ENCODE measurements at places on chromosomes 3 and 15.

DNA sequence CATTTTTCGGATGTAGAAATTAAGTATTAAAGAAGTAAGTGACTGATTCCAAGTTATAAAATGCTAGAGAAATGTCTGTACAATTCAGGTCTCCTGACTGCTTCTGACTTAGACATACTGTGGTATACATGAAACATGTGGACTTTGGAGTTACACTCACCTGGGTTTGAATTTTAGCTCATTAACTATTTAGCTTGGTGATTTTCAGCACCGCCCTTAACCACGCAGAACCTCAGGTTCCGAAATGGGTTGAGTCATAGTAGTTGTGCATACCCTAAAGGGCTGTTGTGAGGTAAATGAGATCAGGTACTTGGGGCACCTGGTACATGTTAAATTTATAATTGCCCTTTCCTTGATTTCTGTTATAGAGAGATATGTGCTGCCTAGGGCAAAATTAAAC is 32.9 kb upstream of the UTS2B start:
- DNase-seq = no peak

DNA sequence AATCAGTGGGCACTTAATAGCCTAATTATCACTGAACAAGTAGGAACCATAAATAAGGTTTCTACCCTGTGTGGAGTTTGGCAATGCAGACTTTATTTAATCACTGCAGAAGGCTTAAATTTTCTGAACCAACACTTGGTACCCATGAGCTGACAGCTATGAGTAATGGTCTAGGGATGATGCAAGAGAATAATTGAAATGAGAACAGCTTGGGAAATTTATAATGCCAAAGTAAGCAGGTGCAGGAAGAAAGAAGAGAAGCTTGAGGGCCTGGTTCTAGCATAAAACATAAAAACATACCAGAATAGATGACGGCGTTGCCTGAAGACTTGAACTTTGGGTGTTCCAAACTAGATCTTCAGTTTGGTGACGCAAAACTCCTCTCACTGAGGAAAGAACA is 67.0 kb downstream of the IMPG2 start:
- no peak for DNase-seq

DNA sequence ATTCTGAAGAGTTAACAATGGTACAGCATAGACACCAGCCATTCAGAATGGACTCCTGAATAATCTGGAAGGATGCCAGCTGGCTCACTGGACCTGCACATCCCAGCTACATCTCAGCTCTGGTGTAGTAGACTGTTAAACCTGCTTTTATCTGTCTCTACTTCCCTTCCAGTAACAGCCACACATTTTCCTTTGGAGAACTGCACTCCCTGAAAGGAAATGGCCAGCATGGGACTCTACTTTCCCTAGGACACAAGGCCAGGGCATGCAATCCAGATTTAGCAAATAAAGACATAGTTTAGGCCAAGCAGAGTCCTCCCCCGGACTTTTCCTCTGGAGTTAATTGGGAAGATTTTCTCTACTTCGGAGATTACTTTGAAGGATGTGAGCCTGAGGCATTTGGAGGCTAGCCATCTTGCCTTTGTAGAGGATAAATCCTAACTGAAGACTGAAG is 82.7 kb upstream of the TCF12 start:
- no peak for DNase-seq

DNA sequence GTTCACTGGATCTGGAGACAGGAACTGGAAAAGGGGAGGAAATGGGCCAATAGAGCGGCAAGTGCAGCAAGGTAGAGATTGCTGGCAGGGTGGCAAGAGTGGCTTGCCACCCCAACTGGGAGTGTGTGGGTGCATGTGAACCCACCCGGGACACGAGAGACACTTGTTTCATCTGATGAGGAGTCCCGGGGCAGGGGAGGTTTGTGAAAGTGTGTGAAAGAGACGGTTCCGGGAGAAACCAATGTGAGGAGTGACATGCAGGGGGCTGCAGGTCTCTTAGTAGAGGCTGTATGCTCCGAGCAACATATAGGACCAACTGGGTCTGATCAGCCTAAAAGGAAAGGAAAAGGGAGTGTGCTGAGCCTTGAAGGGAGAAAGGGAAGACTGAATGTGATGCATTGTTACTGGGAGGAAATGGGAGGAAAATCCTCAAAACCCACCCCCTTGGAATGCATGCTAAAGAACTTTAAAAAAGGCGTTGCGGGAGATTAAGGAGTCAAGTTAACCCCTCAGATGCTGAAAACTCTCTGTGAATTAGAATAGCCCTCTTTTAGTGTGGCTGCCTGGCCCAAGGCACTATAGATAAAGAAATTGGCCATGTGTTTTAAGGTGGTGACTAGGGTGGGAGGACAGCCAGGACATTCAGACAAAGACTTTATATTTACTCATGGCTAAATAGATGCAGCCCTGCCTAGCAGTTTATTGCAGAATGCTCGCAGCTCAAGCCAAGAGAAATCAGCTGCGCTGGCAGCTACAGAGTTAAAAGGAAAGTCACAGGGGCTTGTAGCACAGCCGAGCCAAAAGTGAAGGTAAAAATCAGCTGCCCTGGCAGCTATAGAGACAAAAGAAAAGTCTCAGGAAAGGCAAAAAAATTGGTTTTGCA is 9.1 kb upstream of the SLC9C1 start:
- DNase-seq = no peak

- no peak for DNase-seq
These were observed 232.4 kb downstream of the NAALADL2 start for GRCh38 chr3:175091426-175092114.

DNA sequence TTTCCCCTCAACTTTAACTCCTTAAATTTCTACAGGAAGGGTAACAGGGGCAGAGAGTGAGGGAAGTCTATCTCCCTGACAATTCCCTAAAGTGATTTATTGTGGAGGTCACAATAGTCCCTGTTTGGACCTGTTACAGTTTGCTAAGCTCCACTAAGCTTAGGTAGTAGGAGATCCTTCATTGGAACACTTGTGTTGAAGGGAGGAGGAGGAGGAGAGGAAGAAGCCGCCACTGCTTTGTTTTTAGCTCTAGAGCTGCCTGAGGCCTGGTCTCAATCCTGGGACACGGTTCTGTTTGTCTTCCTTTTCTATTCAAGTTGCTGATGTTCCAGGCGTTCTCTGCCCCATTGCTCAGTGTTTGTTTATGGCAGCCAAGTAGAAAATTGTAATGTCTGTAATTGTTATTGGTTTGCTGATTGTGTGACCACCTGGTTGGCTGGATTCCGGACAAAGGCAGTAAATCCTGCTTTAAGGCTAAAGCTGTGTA is 48.4 kb downstream of the HES1 start:
- DNase-seq = no peak

DNA sequence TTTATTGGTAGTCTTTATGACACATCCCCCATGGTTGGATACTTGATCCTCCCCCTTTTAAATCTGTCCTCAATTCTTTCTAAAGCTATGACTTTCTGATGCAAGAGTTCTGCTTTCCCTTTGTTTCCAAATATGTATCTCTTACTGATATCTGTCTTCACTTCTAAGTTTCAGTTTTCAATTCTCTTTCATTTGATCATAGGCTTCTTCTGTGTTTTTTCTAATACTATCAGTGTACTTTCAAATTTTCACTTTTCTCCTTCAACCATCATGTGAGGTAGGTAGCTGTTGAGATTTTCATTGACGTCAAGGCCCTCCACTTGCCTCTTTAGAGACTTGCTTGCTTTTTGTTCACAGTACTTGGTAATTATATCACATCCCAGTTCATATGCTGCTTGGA is 436.5 kb downstream of the CNTN4 start:
- no peak for DNase-seq

- peak; percentile 42 for DNase-seq
These were observed at the start of gene HOMER2 for GRCh38 chr15:82952158-82953081. Gene HOMER2, minus strand, starts transcription at chr15:82952720. Its CDS starts 185 bp downstream, at chr15:82952535.

GRCh38 chr3:17678116-17678741 is 64.2 kb downstream of the TBC1D5 start:
- no peak for DNase-seq

DNA sequence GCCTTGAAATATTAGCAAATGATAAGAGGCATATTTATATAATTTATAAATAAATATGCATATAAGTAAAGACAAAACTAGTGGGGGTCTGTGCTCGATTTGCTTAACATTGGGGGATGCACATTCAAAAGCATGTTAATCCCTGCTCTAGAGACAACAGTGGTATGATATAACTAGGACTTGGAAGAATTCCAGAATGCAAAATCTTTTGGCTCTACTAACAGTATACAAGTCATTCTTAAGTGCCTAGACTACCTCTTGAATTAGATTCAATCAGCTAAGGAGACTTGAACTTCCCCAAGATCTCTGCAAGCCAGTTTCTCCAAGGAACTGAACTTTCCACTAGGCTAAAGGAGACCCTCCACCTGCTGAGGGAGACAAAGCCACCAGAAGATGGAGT is 282.7 kb upstream of the RORA start:
- no peak for DNase-seq
